ENCODE measurements at places on chromosomes 1 and 21. TPM values are rescaled to one million over a fixed set of nuclear protein-coding genes. Genes with fewer than 3 reads are reported as not detected.
A peak's percentile ranks its signal among the peaks of the same experiment; 100 is the strongest.

- H3K4me1 ChIP-seq, result no peaks in the 10 kb centered on the region
- H3K27ac ChIP-seq, result no peak overlapping the region
- no peak overlapping the region for H3K4me3 ChIP-seq
- H3K36me3 ChIP-seq, result no peaks in the 10 kb centered on the region
Measured at GRCh38 chr1:185960422-185961321, 226.5 kb downstream of the HMCN1 start.

- H3K27me3 ChIP-seq, result no peaks in the 10 kb centered on the region
- H3K36me3 ChIP-seq, result no peaks in the 10 kb centered on the region
- no peaks in the 10 kb centered on the region for H3K4me1 ChIP-seq
- no peak for DNase-seq
- H3K27ac ChIP-seq, result no peak overlapping the region
Measured at GRCh38 chr21:38444691-38445090, 53.6 kb downstream of the ERG start.

GRCh38 chr1:26353976-26354820 lies at the start of gene CRYBG2:
TSS of gene CRYBG2 (minus strand) at chr1:26354130. CDS start at chr1:26346657, 7,473 bp downstream.
- no peaks in the 10 kb centered on the region for H3K36me3 ChIP-seq
- no peak for DNase-seq
- no peaks in the 10 kb centered on the region for H3K4me1 ChIP-seq
- no peak within 1 kb of the TSS for H3K4me3 ChIP-seq
- no peaks in the 10 kb centered on the region for H3K27me3 ChIP-seq

GRCh38 chr1:203026666-203027663 lies 674 bp downstream of the PPFIA4 start:
- no peaks in the 10 kb centered on the region for H3K27me3 ChIP-seq
- H3K4me1 ChIP-seq, result no peaks in the 10 kb centered on the region
- H3K4me3 ChIP-seq, result peak overlapping the region; percentile 34
- no peak for DNase-seq

DNA sequence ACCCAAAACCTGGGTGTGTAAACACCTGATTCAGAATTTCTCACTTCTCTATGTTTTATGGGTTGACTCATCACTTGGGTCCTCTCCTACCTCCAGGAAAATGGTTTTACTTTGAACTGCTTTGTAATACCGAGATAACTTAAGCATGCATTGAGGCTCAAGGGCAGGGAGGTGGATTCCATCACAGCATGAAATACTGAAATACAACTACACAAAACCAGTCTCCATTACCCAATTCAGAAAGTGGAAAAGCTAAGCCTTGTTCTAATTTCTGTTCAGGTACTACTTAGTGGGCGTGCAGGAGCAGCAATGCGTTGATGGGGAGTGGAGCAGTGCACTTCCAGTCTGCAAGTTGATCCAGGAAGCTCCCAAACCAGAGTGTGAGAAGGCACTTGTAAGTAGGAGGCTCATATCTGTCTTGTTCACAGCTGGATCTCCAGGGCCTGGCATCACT lies 6.1 kb upstream of the C4BPA start:
- no peak overlapping the region for H3K27ac ChIP-seq
- H3K36me3 ChIP-seq, result no peaks in the 10 kb centered on the region
- no peaks in the 10 kb centered on the region for H3K27me3 ChIP-seq
- no peak overlapping the region for H3K4me3 ChIP-seq
- no peaks in the 10 kb centered on the region for H3K4me1 ChIP-seq

The C1orf74 gene
- 1.5 TPM for total RNA-seq

DNA sequence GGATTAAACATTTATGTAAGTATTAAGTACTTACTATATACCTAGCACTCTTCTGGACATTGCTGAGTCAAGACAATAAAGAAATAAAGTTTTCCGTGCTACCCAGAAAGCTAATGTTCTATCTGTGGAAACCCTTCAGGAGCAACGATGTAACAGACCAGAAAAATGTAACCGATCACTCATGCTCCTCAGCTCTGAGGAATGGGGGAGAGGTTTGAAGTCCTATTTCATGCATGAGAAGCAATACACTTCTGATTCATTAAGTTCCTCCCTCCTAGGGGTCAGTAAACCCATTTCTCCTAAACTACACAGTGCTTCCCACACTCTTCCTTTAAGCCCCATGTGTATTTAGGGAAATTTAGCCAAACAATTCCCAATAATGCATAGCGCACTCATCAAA lies 25.6 kb upstream of the KAZN start:
- H3K36me3 ChIP-seq, result no peaks in the 10 kb centered on the region
- no peaks in the 10 kb centered on the region for H3K4me1 ChIP-seq
- H3K27ac ChIP-seq, result no peak overlapping the region
- H3K27me3 ChIP-seq, result no peaks in the 10 kb centered on the region
- DNase-seq, result no peak

- no peaks in the 10 kb centered on the region for H3K36me3 ChIP-seq
- no peaks in the 10 kb centered on the region for H3K27me3 ChIP-seq
- no peak overlapping the region for H3K27ac ChIP-seq
- no peak for DNase-seq
- H3K4me3 ChIP-seq, result no peak overlapping the region
Measured at GRCh38 chr1:184915463-184916090, 58.7 kb downstream of the NIBAN1 start.

GRCh38 chr1:207960346-207960745 lies 49.4 kb upstream of the CD34 start:
- no peaks in the 10 kb centered on the region for H3K27me3 ChIP-seq
- H3K27ac ChIP-seq, result no peak overlapping the region
- H3K36me3 ChIP-seq, result no peaks in the 10 kb centered on the region
- peaks cover 7% of the 10 kb centered on the region for H3K4me1 ChIP-seq
- no peak overlapping the region for H3K4me3 ChIP-seq

The GPR25 gene
- total RNA-seq, result not detected

The FCGR1A gene
- total RNA-seq, result 1.4 TPM

- no peaks in the 10 kb centered on the region for H3K27me3 ChIP-seq
- no peaks in the 10 kb centered on the region for H3K4me1 ChIP-seq
- no peaks in the 10 kb centered on the region for H3K36me3 ChIP-seq
- no peak overlapping the region for H3K4me3 ChIP-seq
Measured at GRCh38 chr1:117232531-117232930, 21.8 kb upstream of the VTCN1 start.

DNA sequence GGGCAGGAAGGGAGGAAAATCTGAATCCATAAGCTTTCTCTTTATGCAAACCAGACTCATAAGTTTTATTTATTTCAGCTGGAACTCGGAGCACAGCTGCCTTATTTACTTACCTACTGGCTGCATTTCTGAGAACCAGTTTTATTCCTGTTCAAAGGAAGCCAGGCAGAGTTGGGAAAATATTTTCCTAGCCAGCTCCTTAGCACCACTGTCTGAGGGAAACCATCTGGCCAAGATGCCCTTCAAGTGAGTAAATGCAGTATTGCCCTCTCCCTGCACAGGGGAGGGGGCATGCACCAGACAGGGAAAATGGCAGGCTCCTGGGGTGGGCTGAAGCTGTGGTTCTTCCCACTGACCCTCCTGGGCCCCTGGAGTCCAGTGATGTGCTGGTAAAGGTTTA lies 28.9 kb upstream of the FMOD start:
- H3K27ac ChIP-seq, result no peak overlapping the region
- H3K4me3 ChIP-seq, result no peak overlapping the region
- DNase-seq, result no peak
- H3K36me3 ChIP-seq, result no peaks in the 10 kb centered on the region
- peaks cover 20% of the 10 kb centered on the region for H3K4me1 ChIP-seq
- H3K27me3 ChIP-seq, result no peaks in the 10 kb centered on the region

The TNFRSF18 gene
- not detected for total RNA-seq

The NHLH2 gene
- 0.21 TPM for total RNA-seq

DNA sequence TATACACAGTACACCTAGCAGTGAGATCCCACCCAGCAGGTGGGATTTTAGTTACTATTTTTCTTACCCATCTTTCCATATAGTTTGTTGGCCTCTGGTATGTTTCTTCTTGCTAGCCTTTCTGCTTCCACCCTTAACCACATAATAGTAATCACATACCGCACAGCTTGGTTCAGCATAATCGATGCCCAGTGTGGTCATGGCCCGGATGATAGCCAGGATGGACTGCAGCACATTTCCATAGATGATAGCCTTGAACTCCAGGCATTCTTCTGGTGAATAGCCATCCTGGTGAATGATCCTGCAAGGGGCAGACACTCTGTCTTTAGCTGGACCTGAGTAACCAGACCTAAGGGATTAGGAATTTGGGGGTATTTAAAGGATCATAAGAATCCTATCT lies 9.5 kb downstream of the GNAT2 start:
- DNase-seq, result no peak
- H3K27ac ChIP-seq, result no peak overlapping the region
- H3K36me3 ChIP-seq, result no peaks in the 10 kb centered on the region
- H3K27me3 ChIP-seq, result no peaks in the 10 kb centered on the region
- H3K4me3 ChIP-seq, result no peak overlapping the region
- no peaks in the 10 kb centered on the region for H3K4me1 ChIP-seq
